NCI-H1694 treated with DMSO at 0.1 percent for 48 hours (cell line): ENCODE measurements at places on chromosomes 11 and 22.

- DNase-seq, result no peak
Measured at GRCh38 chr11:40235841-40236240, 1223.6 kb downstream of the LRRC4C start.

DNA sequence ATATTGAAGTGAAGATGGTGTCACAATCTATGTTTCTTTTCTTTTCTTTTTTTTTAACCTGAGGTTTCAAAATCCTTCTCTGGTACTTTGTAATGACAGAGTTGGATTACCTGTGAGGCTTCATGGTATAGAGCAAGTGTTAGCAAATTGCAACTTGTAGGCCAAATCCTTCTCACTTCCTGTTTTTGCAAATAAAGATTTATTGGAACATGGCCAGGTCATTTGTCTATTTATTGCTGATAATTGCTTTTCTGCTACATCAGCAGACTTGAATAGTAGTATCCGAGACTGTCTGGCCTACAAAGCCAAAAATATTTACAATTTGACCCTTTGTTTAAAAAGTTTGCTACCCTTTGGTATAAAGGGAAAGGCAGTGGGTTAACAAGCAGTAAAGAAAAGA is 1059.4 kb upstream of the CCDC90B start:
- no peak for DNase-seq

GRCh38 chr11:36023922-36024321 is 80.1 kb downstream of the LDLRAD3 start:
- DNase-seq, result no peak

DNA sequence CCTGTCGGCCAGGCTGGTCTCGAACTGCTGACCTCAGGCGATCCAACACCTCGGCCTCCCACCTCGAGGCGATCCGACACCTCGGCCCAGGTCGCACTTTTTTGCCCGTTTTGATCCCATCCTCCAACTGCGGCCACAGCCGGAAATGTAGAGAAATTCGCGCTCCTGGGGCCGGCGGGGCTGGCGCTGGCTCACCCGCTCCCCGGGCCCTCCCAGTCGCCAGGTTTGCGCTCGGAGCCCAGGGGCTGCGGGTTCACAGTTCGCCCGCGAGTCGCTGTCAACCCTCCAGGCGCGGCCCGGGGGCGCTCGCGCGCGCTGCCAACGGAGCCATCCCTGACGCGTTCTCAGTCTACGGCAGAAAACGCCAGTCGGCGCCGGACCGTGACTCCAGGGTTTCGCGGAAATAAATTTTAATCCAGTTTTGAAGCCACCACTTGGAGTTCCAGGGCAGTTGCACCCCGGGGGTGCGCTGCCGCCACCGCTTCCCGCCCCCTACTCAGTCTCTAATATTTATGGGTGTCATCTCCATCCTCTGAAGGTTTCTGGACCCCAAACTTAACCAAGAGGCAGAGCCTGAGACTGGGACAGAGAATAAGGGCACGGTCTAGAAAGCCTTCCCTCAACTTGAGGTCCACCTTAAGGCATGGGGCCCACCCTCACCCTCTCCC is 1.5 kb upstream of the KLHDC7B start:
- DNase-seq, result peak; percentile 16

- DNase-seq, result no peak
Measured at GRCh38 chr11:12402691-12403120, 25.3 kb downstream of the PARVA start.

GRCh38 chr11:106727256-106727655 is 291.0 kb downstream of the GUCY1A2 start:
- DNase-seq, result no peak

DNA sequence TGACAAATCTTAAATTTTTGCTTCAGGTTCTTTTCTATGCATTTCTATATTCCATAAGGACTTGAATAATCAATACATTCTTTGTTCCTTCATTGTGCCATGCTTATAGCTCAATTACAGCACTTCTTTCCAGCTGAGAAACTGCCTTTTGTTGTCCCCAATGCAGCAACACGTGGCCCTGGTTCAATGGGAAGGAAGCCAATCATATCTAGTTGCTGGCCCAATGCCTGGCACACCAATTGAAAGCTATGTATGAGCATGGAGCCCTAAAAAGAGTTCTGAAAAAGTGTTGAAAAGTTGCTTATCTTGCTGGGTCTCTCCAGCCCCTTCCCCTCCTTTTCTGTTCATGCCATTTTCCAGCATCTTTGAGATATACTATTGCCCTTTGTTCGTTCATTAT is 448.0 kb upstream of the FAT3 start:
- no peak for DNase-seq

DNA sequence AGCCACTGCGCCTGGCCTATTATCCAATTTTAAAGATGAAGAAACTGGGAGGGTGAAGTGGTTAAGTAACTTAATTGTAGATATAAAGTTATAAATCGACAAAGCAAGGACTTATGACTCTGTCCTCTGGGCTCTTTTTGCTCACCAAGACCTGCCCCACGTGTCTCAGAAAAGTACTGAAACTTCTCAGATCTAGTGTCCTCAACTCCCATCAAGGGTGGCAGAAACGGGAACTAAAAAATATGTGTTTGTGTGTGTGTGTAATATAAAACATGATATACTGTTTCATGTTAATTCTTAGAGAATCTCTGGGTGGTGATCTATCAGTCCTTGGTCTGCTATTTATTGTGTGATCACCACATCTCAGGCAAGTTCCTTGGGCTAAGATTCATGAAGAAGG is 104.9 kb downstream of the GAB2 start:
- DNase-seq, result no peak

GRCh38 chr22:50708996-50709395 is 29.0 kb upstream of the ACR start:
- no peak for DNase-seq

DNA sequence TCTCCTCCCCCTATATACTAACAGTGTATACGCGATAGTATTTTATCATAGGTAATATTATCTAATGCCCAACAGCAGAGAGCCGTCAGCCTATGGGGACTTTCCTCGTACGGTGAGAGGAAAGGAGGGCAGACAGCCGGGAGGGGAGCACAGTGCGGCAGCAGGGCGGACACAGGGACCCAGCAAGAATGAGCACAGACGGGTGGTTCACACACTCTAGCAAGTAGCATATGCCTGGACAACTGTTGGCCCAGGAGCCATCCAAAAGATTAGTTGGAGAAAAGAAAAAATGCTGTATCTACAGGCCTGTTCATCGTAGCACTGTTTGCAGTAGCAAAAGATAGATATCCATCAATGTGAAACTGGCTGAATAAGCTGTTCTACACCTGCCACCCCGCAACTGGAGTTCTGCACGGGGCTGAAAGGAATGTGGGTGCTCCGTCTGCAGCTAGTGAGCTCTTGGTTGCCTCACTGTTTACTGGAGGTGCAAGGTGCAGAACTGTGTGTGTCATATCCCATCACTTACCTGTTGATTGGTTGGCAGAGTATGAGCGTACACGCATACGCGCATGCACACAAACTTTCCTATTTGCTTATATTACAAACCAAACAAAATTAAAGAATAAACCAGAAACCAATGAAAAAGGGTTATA is 324.3 kb downstream of the TBC1D22A start:
- DNase-seq, result no peak

DNA sequence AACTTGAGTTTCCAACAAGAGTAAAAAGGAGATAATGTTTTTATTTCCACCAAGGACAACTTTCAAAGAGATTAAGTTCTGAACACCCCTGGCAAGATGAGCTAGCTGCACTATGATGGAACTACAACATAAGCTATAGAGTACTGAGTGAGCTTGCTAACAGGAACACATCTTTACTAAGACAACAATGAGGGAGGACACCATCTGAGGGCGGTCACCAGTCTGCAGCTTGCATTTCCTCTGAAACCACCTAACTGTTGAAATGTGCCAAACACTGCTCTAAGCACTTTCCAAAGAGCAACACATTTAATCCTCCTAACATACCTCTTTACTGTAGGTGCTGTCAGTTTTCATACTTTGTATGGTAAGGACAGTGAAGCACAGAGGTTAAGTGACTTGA is 68.4 kb downstream of the TCF20 start:
- DNase-seq, result no peak

- no peak for DNase-seq
Measured at GRCh38 chr11:13333456-13333957, 55.9 kb downstream of the BMAL1 start.

DNA sequence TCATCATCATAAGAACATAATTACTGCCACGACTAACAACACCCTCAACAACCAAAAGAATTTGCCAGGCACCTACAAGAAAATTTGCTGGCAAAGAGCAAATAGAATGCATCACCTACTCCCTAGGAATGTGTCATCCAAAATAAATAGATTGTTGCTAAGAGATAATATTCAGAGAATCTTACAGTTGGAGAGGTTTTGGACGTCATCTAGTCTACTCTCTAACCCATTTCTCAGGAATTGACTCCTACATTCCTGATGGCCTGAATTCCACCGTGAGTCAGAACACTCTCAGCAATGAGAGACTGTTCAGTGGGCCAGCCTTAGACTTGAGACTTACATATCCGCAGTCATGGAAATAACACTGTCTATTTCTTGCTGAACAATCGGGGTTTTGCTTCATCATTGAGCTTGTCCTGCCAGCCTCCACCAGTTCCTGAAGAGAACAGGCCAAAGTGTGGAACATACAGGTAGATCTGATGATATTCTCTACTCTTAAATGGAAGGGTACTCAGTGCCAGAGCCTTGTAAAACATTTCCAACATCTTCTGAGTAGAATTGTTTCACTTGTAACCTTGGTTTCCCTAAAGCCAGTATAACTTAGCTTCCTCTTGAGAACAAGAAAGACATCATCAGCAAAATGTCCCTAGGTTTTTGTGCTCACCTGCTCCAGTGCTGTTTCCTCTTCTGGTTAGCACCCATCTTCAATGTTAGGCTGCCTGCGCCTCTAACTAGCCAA is 8.3 kb downstream of the KIRREL3 start:
- no peak for DNase-seq

DNA sequence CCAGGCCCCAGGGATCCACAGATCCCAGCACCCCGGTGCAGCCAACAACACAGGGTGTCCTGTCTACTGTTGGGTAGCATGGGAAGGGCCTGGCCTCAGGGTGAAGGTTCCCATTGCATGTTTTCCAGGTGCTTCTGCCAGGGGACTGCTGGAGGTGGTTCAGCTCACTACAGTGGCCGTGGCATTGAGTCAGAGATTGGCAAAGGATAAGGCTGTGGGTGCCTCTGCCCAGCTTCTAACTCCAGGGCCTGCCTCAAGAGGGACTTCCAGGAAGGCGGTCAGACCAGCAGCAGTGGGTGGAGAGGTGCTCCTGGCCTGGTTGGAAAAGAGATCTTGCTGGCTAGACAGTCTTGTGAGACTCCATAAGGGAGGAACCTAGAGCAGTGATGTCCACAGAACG is 20.9 kb downstream of the CSNK1E start:
- no peak for DNase-seq

GRCh38 chr22:24529898-24530297 is 25.0 kb downstream of the GUCD1 start:
- no peak for DNase-seq

- no peak for DNase-seq
Measured at GRCh38 chr11:55942785-55943392, 6.7 kb upstream of the OR5I1 start.

- DNase-seq, result no peak
Measured at GRCh38 chr11:34049028-34049427, 2.5 kb upstream of the CAPRIN1 start.

GRCh38 chr11:118448294-118448693 is 12.0 kb downstream of the KMT2A start:
- DNase-seq, result no peak

- DNase-seq, result no peak
Measured at GRCh38 chr22:50739894-50740293, 1.9 kb downstream of the ACR start.

DNA sequence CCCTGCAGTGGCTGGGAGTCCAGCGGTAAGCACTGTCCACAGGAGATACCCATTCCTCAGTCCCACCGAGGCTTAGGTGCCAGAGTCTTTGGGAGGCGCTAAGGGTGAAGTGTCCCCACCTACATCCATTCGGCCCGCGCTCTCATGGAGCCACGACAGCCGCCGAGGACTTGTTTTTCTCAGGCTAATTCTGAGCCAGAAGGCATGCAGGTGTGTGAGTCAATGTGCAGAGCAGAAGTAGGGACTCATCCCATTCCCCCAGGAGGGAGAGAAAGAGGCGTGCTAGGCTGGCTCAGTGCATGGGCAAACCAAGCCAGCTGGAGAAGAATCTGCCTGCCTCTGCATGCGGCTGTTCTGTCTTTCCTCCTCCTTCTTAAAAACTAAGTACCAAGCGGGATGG is 46.6 kb downstream of the KCNC1 start:
- no peak for DNase-seq

DNA sequence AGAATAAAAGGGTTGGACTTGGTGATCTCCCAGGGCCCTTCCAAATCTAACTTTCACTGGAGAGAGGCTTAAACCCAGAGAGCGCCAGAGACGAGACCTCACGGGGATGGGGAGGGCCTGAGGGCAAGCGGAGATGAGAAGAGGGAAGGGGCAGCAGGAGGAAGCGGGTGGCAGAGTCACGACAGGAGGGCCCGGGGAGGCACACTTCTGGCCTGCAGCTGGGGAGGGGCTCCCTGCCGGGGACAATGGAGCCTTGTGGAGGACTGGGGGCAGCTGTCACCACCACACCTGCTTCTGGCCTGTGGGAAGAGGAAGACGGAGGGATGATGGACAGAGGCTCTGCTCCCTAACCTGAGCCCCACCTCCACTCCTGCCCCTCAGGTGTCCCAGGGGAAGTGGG is 40.2 kb downstream of the PDE2A start:
- DNase-seq, result no peak
